Heart left ventricle (tissue), 16 donors: ENCODE measurements at places on chromosomes 2 and 18. TPM values are rescaled to one million over a fixed set of nuclear protein-coding genes. Genes with fewer than 3 reads are reported as not detected.

DNA sequence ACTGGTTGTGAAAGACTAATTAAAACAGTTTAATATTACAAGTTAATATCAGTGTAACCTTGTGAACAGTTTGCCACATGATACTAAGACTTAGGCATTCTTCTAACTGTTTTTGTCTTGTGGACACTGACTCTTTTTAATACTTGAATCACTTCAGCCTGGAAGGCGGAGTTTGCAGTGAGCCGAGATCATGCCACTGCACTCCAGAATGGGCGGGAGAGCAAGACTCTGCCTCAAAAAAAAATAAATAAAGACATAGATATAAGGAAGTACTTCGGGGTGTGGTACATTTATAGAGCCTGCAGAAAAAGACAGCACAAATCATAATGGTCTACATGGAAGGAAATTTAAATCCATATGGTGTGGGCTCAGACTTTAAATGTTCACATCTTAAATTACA is 300.4 kb upstream of the NETO1 start:
- H3K27ac ChIP-seq: no peak overlapping the region
- no peak overlapping the region for H3K4me3 ChIP-seq
- DNase-seq: no peak
- no peaks in the 10 kb centered on the region for H3K36me3 ChIP-seq
- no peaks in the 10 kb centered on the region for H3K4me1 ChIP-seq
- no peaks in the 10 kb centered on the region for H3K27me3 ChIP-seq

- no peaks in the 10 kb centered on the region for H3K27me3 ChIP-seq
- H3K27ac ChIP-seq: no peak overlapping the region
- peaks cover under 1% of the 10 kb centered on the region for H3K36me3 ChIP-seq
- DNase-seq: no peak
These were observed 228.7 kb downstream of the GBX2 start for GRCh38 chr2:235939471-235939870.

DNA sequence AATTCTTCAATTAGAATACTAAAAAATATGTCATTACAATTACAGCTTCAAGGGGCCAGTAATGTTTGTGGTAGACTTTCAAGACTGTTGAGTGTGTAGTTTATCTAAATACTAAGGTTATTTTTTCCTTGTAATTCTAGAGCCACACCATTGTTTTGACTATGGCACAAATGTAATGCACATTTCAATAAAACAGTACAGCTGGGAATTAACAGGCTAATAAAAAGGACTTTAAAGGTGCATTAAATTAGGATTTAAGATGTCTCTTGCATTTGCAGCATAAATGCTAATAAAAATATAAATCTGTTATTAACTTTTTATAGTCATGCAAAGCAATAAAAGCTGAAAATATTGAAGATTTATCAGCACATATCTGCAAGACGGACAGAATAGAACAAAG is 344.8 kb downstream of the ERBB4 start:
- no peaks in the 10 kb centered on the region for H3K27me3 ChIP-seq
- no peak overlapping the region for H3K4me3 ChIP-seq
- H3K4me1 ChIP-seq: no peaks in the 10 kb centered on the region
- no peak overlapping the region for H3K27ac ChIP-seq
- H3K36me3 ChIP-seq: no peaks in the 10 kb centered on the region
- no peak for DNase-seq

DNA sequence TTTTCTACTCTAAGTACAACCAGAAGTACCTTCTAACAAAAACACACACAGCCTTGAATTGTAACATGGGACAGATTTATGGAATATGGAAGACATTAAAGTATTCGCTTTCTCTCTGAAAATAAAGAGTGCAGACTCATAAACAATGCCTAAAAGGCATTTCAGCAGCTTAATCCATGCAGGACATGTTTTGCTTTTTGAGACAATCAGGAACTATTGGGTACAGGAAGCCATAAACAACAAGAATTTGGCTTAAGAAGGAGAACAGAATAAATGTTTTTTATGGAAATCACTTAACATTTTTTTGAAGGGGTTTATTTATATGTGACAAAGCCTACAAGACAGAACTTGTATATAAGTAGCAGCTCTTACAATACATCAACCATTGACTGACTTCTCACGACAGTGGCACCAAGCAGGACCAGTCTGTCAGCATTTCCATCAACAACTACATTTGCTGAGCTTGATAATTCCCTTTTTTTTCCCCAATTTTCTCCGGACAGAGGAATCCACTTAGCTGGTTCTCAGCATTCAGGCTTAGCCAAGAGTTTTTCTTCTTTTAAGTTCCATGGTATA is 140.1 kb downstream of the EXOC6B start:
- no peaks in the 10 kb centered on the region for H3K36me3 ChIP-seq
- H3K27ac ChIP-seq: no peak overlapping the region
- no peak overlapping the region for H3K4me3 ChIP-seq

GRCh38 chr2:231512222-231512621 is 18.0 kb downstream of the NMUR1 start:
- H3K27ac ChIP-seq: no peak overlapping the region
- H3K27me3 ChIP-seq: no peaks in the 10 kb centered on the region
- H3K4me3 ChIP-seq: no peak overlapping the region
- H3K36me3 ChIP-seq: no peaks in the 10 kb centered on the region

DNA sequence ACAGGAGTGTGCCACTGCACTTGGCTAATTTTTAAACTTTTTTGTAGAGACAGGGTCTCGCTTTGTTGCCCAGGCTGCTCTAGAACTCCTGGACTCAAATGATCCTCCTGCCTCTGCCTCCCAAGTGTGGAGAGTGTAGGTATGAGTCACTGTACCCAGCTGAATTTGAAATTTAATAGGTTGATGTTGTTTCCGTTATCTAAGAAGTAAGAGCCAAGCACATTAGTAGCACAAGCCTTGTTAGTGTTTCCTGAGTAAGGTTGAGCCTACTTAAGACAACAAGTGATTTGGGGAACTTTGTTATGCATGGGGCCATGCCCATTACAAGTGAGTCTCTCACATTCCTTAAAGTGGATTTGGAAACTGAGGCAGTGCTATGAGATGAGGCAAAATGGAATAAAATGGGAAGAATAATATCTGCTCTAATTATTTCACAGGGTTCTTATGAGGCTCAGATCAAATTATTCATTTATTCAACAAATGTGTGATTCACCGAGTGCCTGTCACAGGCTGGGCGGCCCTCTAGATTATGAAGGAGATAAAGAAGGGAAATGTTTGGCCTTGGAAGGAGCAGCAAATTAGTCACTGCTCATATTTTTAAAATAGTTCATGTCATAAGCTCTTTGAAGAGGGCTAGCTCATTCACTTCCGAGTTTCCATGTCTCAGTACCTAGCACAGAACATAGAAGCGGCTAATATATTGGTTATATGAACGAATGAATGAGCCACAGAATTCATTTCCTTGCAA is 217.2 kb downstream of the LDLRAD4 start:
- DNase-seq: no peak
- H3K36me3 ChIP-seq: no peaks in the 10 kb centered on the region
- H3K4me1 ChIP-seq: peaks cover 7% of the 10 kb centered on the region
- H3K27ac ChIP-seq: no peak overlapping the region
- H3K27me3 ChIP-seq: no peaks in the 10 kb centered on the region

- H3K36me3 ChIP-seq: no peaks in the 10 kb centered on the region
- DNase-seq: no peak
- peaks cover 31% of the 10 kb centered on the region for H3K4me1 ChIP-seq
- H3K27me3 ChIP-seq: peaks cover 79% of the 10 kb centered on the region
- H3K4me3 ChIP-seq: no peak overlapping the region
- no peak overlapping the region for H3K27ac ChIP-seq
These were observed 4.3 kb downstream of the RAX start for GRCh38 chr18:59268721-59269562.

GRCh38 chr18:24632158-24632988 is 171.9 kb downstream of the HRH4 start:
- H3K36me3 ChIP-seq: no peaks in the 10 kb centered on the region
- H3K27me3 ChIP-seq: no peaks in the 10 kb centered on the region

DNA sequence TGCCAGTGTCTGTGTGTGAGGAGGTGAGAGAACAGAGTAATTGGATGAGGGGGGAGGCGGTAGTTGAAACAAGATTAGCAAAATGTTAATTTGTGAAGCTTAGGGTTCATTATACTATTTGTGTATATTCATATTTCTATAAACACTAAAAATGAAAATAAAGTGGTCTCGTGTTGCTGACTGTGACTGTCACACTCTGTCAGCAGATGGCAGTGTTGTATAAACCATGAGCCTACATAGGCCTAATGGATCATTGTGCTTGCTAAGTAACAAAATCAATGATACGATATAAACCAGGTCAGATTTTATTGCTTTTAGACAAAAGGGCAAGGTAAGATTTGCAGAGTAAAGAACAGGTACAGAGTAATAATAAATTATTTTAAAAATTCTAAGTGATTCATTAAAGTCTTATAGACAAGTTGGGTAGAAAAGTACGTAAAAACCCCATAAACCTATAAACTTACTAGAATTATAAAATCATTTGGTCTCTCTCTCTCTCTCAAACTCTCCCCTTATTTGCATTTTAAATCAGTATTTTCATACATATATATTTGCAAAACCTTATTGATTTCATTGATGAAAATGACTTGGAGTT is 182.7 kb downstream of the RPIA start:
- H3K4me3 ChIP-seq: no peak overlapping the region
- DNase-seq: peak; percentile 14
- no peaks in the 10 kb centered on the region for H3K27me3 ChIP-seq
- H3K4me1 ChIP-seq: no peaks in the 10 kb centered on the region
- H3K36me3 ChIP-seq: no peaks in the 10 kb centered on the region
- H3K27ac ChIP-seq: no peak overlapping the region

GRCh38 chr2:45684756-45685155 is 33.3 kb downstream of the PRKCE start:
- no peaks in the 10 kb centered on the region for H3K27me3 ChIP-seq
- no peak overlapping the region for H3K4me3 ChIP-seq
- DNase-seq: no peak
- H3K4me1 ChIP-seq: peaks cover 15% of the 10 kb centered on the region
- H3K36me3 ChIP-seq: no peaks in the 10 kb centered on the region

DNA sequence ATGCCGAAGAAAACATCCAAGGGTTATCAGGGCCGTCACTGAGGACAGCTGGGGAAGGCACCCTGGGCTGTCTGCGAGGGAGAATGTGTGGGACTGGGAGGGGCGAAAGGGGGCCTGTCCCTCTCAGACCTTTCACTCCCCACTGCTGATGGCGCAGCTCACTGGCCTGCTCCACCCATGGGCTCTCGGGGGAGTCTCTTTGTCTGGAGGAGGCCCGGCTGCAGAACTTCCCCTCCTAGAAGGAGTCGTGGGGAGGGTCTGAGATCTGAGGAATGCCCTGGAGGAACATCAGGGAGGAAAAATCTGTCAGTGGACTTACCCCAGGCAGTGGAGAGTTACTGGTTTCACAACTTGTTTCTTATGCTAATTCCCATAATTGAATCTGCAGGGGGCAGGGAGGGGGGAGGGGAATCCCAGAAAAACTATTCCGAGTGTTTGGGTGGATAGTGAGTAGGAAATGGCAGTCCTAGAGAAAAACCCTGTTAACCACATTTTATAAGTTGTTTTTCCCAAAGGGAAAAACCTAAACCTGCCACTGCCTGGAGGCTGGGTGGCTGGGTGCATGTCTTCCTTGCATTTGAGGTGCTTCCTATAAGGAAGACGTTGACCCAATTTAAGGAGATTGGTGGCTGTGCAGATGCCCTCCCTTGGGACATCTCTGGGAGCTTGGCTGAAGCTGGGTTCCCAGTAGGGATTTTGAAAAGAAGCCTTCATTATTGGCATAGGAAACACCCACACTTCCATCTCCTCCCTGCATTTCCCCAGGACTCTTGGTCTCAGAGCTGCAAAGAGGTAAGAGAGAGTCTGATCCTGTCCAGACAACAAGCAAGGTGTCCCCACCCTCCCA is 11.7 kb upstream of the SEMA4C start:
- H3K4me3 ChIP-seq: no peak overlapping the region
- H3K36me3 ChIP-seq: no peaks in the 10 kb centered on the region
- no peaks in the 10 kb centered on the region for H3K27me3 ChIP-seq
- DNase-seq: no peak
- no peak overlapping the region for H3K27ac ChIP-seq

Gene CFC1
- total RNA-seq: not detected

DNA sequence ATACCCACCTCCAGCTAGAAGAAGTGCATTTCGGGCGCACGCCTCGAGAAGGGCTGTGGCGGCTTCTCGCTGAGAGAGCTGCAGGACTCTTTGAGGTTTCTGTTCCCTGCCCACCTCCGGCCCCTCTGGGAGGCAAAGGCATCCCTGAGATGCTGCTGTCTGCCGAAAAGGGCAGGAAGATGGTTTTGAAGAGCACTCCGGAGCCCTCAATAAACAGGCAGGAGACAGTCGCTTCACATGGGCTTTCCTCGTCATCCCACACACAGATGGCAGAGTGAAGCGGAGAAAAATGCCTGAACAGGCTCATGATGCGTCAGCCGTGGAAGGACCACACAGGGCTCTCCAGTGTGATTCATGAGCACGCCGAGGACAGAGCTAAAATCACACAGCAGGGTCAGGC is 25.4 kb upstream of the GLI2 start:
- no peak for DNase-seq
- no peak overlapping the region for H3K27ac ChIP-seq
- no peaks in the 10 kb centered on the region for H3K27me3 ChIP-seq
- H3K4me3 ChIP-seq: no peak overlapping the region
- H3K36me3 ChIP-seq: no peaks in the 10 kb centered on the region

Gene ERICH2
- 1.6 TPM for total RNA-seq

DNA sequence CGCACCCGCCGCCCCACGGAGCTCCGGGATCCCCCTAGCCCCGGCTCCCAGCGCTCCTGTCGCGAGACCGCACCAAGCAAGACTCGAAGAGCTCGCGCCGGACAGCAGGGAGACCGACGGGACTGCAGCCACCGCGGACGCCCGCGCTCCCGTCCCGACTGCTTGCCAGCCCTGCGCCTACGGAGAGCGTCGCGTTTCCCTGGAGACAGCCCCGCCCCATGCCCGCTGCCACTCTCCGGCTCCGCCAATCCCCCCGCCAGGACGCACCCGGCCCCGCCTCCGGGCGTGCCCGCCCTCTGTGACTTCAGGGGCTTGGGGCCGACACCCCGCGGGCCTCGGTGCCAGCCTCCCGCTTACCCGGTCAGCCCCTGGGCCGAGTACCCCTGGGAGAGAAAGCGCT is at the start of gene ANKMY1:
Gene ANKMY1, minus strand, starts transcription at position 181 of the 400 bp plus-strand sequence. CDS start 653 bp downstream, outside the sequence.
- no peak within 1 kb of the TSS for H3K27ac ChIP-seq
- H3K27me3 ChIP-seq: no peaks in the 10 kb centered on the region
- peak; percentile 87 for DNase-seq
- peak within 1 kb of the TSS; percentile 47 for H3K4me3 ChIP-seq
- H3K36me3 ChIP-seq: no peaks in the 10 kb centered on the region
- peaks cover 7% of the 10 kb centered on the region for H3K4me1 ChIP-seq

Gene ABCG8
- total RNA-seq: not detected

GRCh38 chr2:111666160-111666559 is 217.8 kb downstream of the ANAPC1 start:
- H3K27me3 ChIP-seq: no peaks in the 10 kb centered on the region
- H3K27ac ChIP-seq: no peak overlapping the region
- no peak overlapping the region for H3K4me3 ChIP-seq
- no peaks in the 10 kb centered on the region for H3K4me1 ChIP-seq
- no peaks in the 10 kb centered on the region for H3K36me3 ChIP-seq
- DNase-seq: no peak

GRCh38 chr2:165277860-165278656 is 38.8 kb downstream of the SCN2A start:
- no peak overlapping the region for H3K4me3 ChIP-seq
- no peak for DNase-seq
- no peak overlapping the region for H3K27ac ChIP-seq
- no peaks in the 10 kb centered on the region for H3K27me3 ChIP-seq
- no peaks in the 10 kb centered on the region for H3K36me3 ChIP-seq

Gene KLHL30
- 24.2 TPM for total RNA-seq

Gene NPAS2
- total RNA-seq: 37.3 TPM

GRCh38 chr2:99975386-99975785 is 167.0 kb downstream of the AFF3 start:
- no peaks in the 10 kb centered on the region for H3K4me1 ChIP-seq
- no peak for DNase-seq
- H3K27me3 ChIP-seq: no peaks in the 10 kb centered on the region
- H3K36me3 ChIP-seq: no peaks in the 10 kb centered on the region
- no peak overlapping the region for H3K27ac ChIP-seq
